ENCODE measurements at places on chromosomes 1 and 21. TPM values are rescaled to one million over a fixed set of nuclear protein-coding genes. Genes with fewer than 3 reads are reported as not detected.

SMIM12 gene
- total RNA-seq, result 10.7 TPM

RIMKLA gene
- total RNA-seq, result 2.3 TPM

GRCh38 chr1:41720861-41721410 is 197.8 kb downstream of the HIVEP3 start:
- DNase-seq, result no peak
- no peak overlapping the region for H3K27ac ChIP-seq
- H3K4me3 ChIP-seq, result no peak overlapping the region
- no peaks in the 10 kb centered on the region for H3K4me1 ChIP-seq
- H3K27me3 ChIP-seq, result no peaks in the 10 kb centered on the region

DNA sequence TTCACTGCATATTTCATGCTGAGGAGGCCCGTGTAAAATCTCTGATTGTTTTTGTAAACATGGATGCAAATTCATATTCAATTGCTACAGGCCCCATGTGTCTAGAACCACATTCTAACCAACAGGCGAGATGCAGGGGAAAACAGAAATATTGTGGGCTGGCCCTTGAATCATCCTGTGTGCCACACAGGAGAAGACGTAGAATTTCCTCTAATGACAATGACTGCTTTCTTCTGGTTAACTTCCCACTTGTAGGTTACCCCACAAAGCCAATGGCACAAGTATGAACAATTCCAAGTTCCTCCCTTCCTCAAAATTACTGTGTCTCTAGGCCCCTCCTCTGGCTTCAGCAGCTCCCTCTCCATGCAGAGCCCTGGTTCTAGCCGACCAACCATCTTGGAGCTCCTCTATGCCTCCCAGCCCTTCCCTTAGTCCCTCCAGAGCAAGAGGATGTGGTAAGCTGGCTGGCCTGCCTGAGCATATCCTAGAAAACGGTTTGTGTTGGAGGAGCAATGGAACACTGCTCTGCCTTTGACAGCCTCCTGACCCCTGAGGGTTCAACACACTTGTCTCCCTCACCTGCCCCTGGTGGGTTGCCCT is 205.2 kb downstream of the HS2ST1 start:
- no peak for DNase-seq
- H3K4me3 ChIP-seq, result no peak overlapping the region
- H3K4me1 ChIP-seq, result no peaks in the 10 kb centered on the region
- H3K36me3 ChIP-seq, result no peaks in the 10 kb centered on the region
- no peak overlapping the region for H3K27ac ChIP-seq

- H3K27ac ChIP-seq, result no peak overlapping the region
- no peaks in the 10 kb centered on the region for H3K4me1 ChIP-seq
- H3K4me3 ChIP-seq, result no peak overlapping the region
- no peak for DNase-seq
- no peaks in the 10 kb centered on the region for H3K36me3 ChIP-seq
- no peaks in the 10 kb centered on the region for H3K27me3 ChIP-seq
Observed at GRCh38 chr1:91700771-91701471, 185.0 kb downstream of the TGFBR3 start.

DNA sequence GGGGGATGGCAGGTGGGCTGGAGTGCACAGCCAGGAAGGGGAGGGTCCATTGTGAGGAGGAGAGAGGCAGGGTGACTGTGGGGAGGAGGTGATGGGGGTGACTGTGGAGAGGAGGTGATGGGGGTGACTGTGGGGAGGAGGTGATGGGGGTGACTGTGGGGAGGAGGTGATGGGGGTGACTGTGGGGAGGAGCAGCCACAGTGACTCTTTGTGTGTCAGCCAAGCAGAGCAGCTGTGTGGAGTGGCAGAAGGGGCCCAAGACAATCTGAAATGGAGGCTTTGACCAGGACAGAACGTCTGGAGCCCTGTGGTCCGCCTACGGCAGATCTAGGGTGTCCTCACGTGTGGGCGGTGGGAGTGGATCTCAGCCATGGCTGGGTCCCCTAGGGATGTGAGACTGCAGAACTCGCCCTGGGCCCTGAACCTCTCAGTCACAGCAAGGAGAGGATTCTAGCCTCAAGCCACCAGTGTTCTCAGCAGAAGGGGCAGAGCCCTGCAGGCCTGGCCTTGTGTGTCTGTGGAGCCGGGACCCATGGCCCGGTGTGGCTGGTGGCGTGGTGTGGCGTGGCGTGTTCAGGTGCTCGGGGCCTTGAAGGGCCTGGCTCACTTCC is 81.5 kb downstream of the OBSCN start:
- no peak overlapping the region for H3K4me3 ChIP-seq
- H3K4me1 ChIP-seq, result no peaks in the 10 kb centered on the region
- DNase-seq, result no peak
- H3K36me3 ChIP-seq, result no peaks in the 10 kb centered on the region
- H3K27ac ChIP-seq, result no peak overlapping the region
- H3K27me3 ChIP-seq, result no peaks in the 10 kb centered on the region

DNA sequence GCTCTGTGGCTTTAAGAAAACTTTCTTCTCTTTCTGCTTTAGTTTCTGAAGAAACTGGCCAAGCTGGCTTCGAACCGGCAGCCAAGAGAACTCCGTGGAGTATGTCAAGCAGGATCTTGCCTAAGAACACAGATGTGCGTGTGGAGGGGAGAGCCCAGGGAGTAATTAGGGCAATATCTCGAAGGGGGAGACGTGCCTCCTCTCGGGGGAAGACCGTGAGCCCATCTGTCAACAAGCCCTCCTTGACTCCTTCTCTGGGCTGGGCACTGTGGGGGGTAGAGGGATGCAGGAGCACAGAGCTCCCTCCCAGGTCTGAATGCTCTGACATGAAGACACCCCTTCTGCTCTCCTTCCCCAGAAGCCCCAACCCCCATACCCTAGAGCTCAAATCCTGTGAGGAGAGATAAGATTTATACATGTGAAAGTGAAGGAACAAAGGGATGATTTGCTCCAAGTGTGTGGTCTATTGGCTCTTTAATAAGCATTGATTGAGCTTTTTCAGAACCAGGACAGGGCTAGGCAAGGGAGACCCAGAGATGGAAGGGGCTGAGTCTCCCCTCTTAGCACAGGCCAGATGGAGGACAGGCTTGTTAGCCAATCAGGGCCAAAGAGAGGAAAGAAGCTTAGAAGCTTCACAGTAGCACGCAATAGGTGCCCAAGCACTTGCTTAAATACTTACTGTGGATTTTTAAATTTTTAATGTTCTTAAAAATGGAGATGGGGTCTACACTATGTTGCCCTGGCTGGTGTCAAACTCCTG is 37.5 kb downstream of the EDN2 start:
- peaks cover 22% of the 10 kb centered on the region for H3K4me1 ChIP-seq
- H3K27ac ChIP-seq, result no peak overlapping the region
- H3K36me3 ChIP-seq, result no peaks in the 10 kb centered on the region
- DNase-seq, result no peak
- H3K4me3 ChIP-seq, result no peak overlapping the region

GRCh38 chr1:61869691-61870109 is 127.4 kb downstream of the PATJ start:
- H3K36me3 ChIP-seq, result no peaks in the 10 kb centered on the region
- no peak for DNase-seq
- H3K27ac ChIP-seq, result no peak overlapping the region
- no peaks in the 10 kb centered on the region for H3K4me1 ChIP-seq
- H3K4me3 ChIP-seq, result no peak overlapping the region
- H3K27me3 ChIP-seq, result no peaks in the 10 kb centered on the region

GRCh38 chr1:5509664-5510452 is 482.4 kb downstream of the NPHP4 start:
- DNase-seq, result peak; percentile 45
- H3K27me3 ChIP-seq, result no peaks in the 10 kb centered on the region
- no peaks in the 10 kb centered on the region for H3K36me3 ChIP-seq

- H3K27me3 ChIP-seq, result no peaks in the 10 kb centered on the region
- no peaks in the 10 kb centered on the region for H3K4me1 ChIP-seq
- no peak for DNase-seq
- no peaks in the 10 kb centered on the region for H3K36me3 ChIP-seq
- no peak overlapping the region for H3K4me3 ChIP-seq
Observed at GRCh38 chr1:74430342-74430934, 82.0 kb downstream of the LRRC53 start.

DNA sequence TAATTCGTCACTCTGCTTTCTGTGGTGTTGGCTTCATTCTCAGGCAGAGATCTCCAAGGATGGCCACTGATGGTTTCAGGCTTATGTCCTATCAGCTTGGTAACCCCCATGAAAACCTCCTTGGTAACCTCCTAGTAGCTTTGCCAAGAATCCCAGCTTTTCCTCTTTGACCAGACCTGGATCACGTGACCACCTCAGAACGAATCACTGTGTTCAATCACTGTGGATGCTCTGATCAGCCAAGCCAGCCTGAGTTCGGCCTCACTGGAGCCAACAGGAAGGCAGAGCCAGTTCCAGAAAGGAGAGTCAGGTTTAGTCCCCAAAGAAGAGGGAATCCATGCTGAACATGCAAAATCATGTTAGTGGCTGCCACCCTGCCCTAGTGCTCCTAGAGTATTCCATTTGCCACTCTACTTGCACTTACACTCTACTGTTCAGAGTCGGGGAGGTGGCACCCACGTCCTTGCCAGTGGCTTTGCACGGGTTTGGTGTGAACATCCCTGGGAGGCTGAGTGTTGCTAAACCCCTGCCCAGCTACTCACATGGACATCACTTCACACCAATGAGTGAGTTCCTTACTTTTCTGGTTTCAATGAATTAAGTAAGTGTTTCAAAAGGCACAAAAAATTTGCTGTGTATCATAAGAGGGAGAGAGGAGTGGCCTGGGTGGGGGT is 33.5 kb upstream of the SSBP3 start:
- H3K36me3 ChIP-seq, result no peaks in the 10 kb centered on the region
- H3K27me3 ChIP-seq, result no peaks in the 10 kb centered on the region
- DNase-seq, result no peak
- no peak overlapping the region for H3K27ac ChIP-seq
